ENCODE measurements at places on chromosomes 3 and 15. TPM values are rescaled to one million over a fixed set of nuclear protein-coding genes. Genes with fewer than 3 reads are reported as not detected.

DNA sequence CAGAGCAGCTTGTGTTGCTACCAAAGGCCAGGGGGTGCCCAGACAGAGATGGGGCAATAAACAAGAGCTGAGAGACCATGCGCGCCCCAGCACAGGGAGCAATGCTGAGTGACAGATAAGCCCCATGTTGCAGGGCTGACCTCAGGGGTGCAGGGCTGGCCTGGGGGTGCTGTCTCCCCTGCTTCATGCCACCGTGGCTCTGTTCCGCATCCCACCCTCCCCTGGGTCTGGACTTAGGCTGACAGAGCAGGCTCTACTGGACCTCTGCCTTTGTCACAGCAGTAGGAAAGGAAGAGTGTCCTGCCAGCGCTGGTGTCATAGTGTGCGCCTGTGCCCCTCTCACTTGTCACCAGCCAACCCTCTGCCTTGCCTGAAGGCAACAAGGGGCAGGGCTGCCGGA is 67.4 kb upstream of the IQSEC1 start:
- no peak for DNase-seq
- H3K27ac ChIP-seq: no peak overlapping the region
- H3K27me3 ChIP-seq: no peaks in the 10 kb centered on the region
- H3K4me1 ChIP-seq: no peaks in the 10 kb centered on the region

DNA sequence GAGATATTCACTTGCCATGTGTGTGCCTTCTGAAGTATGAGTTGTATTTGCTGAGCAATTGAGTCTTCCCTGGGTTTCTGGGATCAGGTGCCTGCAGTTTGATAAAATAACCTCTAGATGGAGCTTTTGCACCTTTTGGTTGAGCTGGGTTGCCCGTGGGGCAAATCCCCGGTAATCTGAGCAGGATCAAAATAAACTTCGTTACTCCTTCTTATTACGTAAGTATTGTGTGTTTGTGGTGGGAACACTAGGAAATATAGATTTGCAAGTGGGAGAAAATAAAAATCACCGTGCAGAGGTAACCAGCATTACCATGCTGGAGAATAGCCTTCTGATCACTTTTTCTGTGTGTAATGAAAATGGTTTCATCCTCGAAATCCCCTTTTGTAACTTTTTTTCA is 277.4 kb upstream of the NR2E3 start:
- H3K36me3 ChIP-seq: no peaks in the 10 kb centered on the region
- no peak for DNase-seq
- H3K4me3 ChIP-seq: no peak overlapping the region
- H3K4me1 ChIP-seq: peaks cover 6% of the 10 kb centered on the region
- H3K27me3 ChIP-seq: no peaks in the 10 kb centered on the region

The TUSC7 gene
- total RNA-seq: not detected

The INKA1 gene
- 0.57 TPM for total RNA-seq

- H3K4me1 ChIP-seq: no peaks in the 10 kb centered on the region
- no peak overlapping the region for H3K4me3 ChIP-seq
- no peaks in the 10 kb centered on the region for H3K36me3 ChIP-seq
- no peaks in the 10 kb centered on the region for H3K27me3 ChIP-seq
- no peak for DNase-seq
These were observed 130.9 kb upstream of the ABI3BP start for GRCh38 chr3:101124125-101124524.

The CHRD gene
- 2.0 TPM for total RNA-seq

DNA sequence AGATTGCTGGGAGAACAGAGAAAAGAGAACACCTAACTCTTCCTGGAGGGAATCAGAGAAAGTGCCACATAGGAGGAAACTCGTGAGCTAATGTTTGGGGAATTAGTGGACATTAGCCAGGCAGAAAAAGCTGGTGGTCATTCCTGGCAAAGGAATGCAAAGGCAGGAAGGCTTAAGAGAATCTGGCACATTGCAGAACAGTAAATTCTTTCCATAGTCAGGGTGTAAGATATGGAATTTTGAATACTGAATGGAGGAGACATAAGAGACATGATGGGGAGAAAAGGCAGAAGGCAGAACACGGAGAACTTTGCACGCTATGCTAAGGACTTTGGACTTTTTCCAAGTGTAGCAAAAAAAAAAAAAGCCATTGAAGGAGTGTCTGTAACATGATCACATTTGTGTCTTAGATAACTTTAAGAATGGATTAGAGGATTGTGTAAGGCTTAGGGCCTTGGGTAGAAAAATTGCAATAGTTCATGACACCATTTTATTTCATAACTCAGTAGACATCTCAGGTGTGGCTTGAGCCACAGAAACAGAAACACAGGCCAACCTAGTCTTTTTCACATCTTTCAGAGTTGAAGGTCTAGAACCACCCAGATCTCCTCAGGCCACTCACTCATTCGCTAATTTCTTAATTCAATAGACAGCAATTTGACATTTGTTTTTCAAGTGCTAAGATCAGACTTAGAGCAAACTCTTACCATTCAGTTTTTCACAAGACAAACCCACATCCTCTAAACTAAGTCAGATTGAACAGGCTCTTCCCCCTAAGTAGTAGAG is 31.2 kb upstream of the CCDC80 start:
- no peaks in the 10 kb centered on the region for H3K27me3 ChIP-seq
- no peaks in the 10 kb centered on the region for H3K36me3 ChIP-seq

DNA sequence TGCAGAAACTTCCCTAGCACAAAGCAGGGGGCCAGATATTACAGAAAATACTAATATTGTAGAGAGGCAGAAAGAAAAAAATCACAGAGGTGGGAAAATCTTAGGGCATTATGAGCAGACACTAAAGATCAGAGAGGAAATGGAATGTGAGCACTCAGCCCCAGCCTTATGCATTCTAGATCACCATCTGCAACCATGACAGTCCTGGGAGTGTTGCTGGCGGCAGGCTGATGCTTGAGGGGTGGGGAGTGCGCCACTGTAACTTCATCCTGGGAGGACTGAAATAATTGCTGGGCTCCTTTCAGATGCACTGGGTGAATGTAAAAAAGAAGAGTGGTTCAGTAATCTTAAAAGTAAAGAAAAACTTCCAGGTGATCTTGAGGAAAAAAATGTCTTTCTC is 427.6 kb upstream of the SEMA6D start:
- H3K36me3 ChIP-seq: no peaks in the 10 kb centered on the region
- H3K27ac ChIP-seq: no peak overlapping the region
- H3K4me3 ChIP-seq: no peak overlapping the region
- no peak for DNase-seq
- H3K4me1 ChIP-seq: no peaks in the 10 kb centered on the region

DNA sequence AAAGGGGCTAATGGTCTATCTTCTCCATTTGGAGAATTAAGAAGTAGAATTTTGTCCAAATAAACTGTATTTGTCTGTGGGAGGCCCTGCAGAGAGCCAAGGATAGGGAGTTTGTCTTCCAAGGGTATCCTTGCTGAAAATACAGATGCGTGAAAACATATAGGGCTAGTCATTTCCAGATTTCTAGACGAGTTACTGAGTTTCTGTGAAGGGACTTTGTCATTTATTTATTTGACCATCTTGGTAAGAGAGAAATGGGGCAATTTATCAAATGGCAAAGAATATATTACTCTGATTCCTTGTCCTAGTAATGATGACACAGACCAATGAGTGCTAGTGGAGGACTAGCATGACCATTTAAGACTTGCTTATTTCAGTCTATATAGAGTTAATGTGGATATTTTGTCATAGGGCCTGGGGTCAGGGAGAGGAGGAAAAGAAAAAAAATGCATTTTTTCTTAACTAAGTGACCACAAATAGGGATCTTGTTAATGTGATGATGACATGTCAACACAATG is 376.6 kb upstream of the ONECUT1 start:
- H3K27me3 ChIP-seq: no peaks in the 10 kb centered on the region
- no peak overlapping the region for H3K4me3 ChIP-seq
- no peak for DNase-seq
- H3K27ac ChIP-seq: no peak overlapping the region
- H3K4me1 ChIP-seq: no peaks in the 10 kb centered on the region

The KLHDC8B gene
- total RNA-seq: 5.1 TPM

The HAPLN3 gene
- 3.6 TPM for total RNA-seq

- H3K4me3 ChIP-seq: no peak overlapping the region
- no peaks in the 10 kb centered on the region for H3K4me1 ChIP-seq
- DNase-seq: no peak
- H3K27ac ChIP-seq: no peak overlapping the region
- no peaks in the 10 kb centered on the region for H3K36me3 ChIP-seq
- no peaks in the 10 kb centered on the region for H3K27me3 ChIP-seq
These were observed 264.9 kb downstream of the EBLN2 start for GRCh38 chr3:73326396-73326795.

GRCh38 chr3:51934991-51935885 is 6.5 kb downstream of the RRP9 start:
- H3K27me3 ChIP-seq: no peaks in the 10 kb centered on the region
- H3K4me3 ChIP-seq: no peak overlapping the region
- DNase-seq: no peak

GRCh38 chr3:127157171-127157828 is 35.6 kb upstream of the PRR23E start:
- no peak overlapping the region for H3K4me3 ChIP-seq
- no peak overlapping the region for H3K27ac ChIP-seq
- no peaks in the 10 kb centered on the region for H3K4me1 ChIP-seq
- no peak for DNase-seq

The RETNLB gene
- total RNA-seq: 101 TPM

The DZIP1L gene
- total RNA-seq: 0.89 TPM

The CCK gene
- not detected for total RNA-seq

DNA sequence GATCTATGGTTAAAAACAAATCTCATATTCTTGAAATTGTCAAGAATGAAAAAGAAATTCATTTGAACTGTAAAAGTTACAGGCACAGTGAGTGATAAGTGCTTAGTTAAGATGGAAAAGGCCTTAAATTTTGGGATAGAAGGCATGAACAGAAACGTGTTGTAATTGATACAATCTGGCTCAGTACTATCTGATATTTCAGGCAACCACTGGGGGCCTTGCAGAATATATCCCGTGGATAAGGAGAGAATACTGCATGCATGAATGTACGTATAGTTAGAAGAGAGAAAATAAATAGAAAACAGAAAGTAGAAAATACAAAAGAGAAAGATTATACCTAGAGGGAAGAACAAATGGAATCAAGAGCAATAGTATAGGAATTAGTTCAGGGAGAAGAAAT is 741.4 kb upstream of the CCDC54 start:
- no peak overlapping the region for H3K27ac ChIP-seq
- H3K4me3 ChIP-seq: no peak overlapping the region
- H3K4me1 ChIP-seq: no peaks in the 10 kb centered on the region
- H3K36me3 ChIP-seq: no peaks in the 10 kb centered on the region
- no peak for DNase-seq
- H3K27me3 ChIP-seq: no peaks in the 10 kb centered on the region

DNA sequence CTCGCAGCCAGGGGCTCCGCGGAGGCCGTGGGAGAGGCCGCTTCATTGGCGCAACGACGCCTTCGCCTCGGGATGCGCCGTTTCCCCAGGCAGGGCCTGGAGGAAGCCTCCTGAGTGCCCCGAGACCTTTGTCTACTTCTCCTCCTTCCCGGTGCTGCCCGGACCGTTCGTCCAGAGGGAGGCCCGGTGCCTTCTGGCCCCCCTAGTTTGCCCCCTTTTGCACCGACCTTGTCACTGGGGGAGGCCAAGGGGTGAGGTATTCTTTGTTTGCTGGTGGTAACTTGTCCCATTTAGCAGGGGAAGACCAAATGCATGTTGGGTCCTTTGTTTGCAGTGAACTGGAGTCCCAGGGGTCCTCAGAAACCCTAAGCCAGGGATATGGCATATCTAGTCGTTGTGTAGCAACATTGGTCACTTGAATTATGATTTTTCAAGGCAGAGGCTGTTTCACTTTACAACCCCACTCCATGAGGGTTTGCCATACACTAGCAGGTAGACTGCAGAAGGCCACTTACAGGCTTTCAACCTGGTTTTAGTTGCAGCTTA is 615 bp downstream of the DHX30 start:
- H3K27me3 ChIP-seq: no peaks in the 10 kb centered on the region
- no peaks in the 10 kb centered on the region for H3K36me3 ChIP-seq
- no peak for DNase-seq
- peaks cover 5% of the 10 kb centered on the region for H3K4me1 ChIP-seq
- H3K27ac ChIP-seq: peak overlapping the region; percentile 98

The PCLAF gene
- 11.8 TPM for total RNA-seq

DNA sequence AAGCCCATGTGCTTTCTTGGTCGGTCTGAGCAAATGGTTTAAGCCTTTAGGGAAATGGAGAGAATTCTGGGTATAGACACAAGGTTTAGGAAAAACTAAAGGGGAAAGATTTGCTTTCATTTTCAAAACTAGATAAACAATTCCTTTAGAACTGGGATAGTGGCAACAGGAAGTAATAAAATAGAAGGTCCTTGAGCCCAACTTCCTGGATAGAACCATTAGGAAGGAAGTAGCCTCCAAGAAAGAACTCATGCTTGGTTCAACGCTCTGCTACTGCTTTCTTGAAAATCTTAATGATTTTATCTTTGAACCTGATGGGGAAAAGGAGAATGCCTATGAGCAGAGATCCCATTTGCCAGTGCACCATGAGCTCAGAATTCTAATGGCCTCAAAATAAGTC is 147.0 kb upstream of the THRB start:
- no peaks in the 10 kb centered on the region for H3K4me1 ChIP-seq
- no peaks in the 10 kb centered on the region for H3K36me3 ChIP-seq
- no peak overlapping the region for H3K27ac ChIP-seq
- H3K4me3 ChIP-seq: no peak overlapping the region

- H3K36me3 ChIP-seq: no peaks in the 10 kb centered on the region
- H3K27ac ChIP-seq: no peak overlapping the region
- H3K4me3 ChIP-seq: no peak overlapping the region
- H3K4me1 ChIP-seq: no peaks in the 10 kb centered on the region
- no peaks in the 10 kb centered on the region for H3K27me3 ChIP-seq
These were observed 48.7 kb downstream of the RAF1 start for GRCh38 chr3:12615266-12615665.

DNA sequence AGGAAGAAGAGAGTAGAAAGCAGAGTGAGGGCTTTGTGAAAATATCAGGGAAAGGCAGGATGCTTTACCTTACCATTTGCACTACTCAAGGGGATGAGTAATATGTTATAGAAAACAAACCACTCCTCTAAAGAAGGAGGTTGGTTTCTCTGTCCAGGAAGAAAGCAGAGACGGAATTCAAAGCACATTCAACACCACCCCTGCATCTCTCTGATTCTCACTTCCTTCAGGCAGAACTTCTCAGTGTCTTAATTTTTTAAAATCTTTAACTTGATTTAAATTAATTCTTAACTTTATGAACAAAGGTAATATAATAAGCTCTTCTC is 82.4 kb downstream of the NR2F2 start:
- H3K36me3 ChIP-seq: no peaks in the 10 kb centered on the region
- H3K4me1 ChIP-seq: peaks cover 6% of the 10 kb centered on the region
- H3K27me3 ChIP-seq: peaks cover 77% of the 10 kb centered on the region
- no peak overlapping the region for H3K27ac ChIP-seq
- no peak for DNase-seq

Data from colonic mucosa (tissue), 4 donors.